ENCODE measurements at places on chromosomes 7 and 10.
A peak's percentile ranks its signal among the peaks of the same experiment; 100 is the strongest.

DNA sequence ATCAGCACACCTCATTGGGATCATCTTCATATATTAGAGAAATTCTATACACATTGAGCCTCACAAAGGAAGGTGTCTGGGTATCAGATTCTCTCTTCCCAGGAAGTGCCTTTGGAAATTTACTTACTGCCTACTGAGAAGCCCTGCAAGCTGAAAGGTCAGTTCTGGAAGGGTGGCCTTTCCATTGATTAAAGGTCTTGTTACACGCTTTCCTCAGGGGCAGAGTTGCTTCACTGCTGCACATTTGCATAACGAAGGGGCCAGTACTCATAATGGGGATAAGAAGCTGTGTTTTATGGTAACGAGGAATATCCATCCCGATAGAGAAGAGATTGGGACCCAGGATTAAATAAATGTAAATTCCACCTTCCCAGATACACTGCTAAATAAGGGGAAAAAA, 19.4 kb upstream of the IL15RA start:
- no peak for DNase-seq

- no peak for DNase-seq
Measured at GRCh38 chr7:71480791-71481190, 348.8 kb downstream of the GALNT17 start.

- DNase-seq, result peak; percentile 33
Measured at GRCh38 chr7:25216837-25217236, 11.4 kb downstream of the NPVF start.

DNA sequence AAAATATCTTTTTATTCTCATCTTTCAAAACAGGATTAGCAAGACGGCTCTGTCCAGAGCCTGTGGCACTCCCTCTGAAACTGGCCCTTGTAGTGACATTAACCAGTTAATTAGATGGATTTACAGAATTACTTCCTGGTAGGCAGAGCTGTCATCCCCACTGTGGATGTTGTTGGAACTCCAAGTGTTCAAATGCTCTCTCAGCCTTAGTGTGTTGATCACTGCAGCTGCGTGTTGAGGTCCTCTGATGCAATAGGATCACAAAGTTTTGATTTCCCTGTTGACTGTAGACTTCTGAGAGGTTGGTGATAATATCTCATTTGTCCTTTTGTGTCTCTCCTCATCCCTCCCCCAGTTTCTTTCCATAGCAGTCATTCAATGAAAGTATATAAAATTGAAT, 117.3 kb upstream of the CDK6 start:
- DNase-seq, result no peak

DNA sequence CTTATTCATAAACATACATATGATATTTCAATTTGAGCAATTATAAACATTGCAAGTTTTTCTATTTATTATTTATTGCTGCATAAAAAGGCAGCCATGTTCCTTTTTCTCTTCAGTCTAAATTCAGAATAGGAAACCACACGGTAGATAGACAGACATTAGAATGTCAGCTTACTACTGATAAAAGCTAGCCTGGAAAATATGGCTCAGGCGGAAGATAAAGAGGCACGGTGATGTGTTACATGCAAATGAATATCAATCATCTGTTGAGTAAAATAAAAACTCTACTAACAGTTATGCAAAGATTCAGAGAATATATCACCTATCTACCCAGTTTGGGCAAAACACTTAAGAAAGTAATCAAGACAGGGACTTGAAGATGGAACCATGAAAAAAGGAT, 73.5 kb upstream of the PDSS1 start:
- no peak for DNase-seq

DNA sequence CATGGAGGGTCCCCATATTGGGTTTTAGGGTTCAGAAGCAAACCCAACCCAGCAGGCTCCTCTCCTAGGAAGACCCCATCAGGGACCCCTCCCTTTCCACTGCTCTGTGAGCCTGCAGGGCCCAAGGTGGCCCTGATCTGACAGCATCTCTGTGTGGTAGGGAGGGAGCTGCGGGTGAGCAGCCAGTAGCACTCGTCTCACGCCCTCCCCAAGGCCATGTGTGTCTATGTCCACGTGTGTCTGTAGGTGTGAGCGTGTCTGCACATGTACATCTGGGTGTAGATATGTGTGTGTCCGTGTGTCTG, 103.5 kb upstream of the FAM20C start:
- DNase-seq, result no peak

- no peak for DNase-seq
Measured at GRCh38 chr7:74093671-74094223, 10.1 kb downstream of the LIMK1 start.

DNA sequence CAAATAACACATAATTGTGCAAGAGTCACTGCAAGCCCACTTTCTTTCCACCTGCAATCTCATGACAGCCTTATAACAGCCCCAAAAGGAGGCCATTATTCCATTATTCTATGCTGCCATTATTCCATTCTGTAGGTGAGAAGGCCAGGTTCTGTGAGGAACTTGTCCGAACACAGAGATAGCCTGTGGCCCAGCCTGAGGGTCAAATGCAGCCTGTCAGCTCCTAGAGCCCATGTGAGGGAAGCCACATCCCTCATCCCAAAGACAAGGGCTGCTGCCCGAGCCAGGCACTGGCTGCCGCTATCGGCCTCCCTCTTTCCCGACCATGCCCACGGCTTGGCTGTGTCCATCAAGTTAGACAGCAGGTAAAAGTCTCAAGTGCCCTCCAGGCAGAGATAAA, 24.1 kb upstream of the C10orf71 start:
- DNase-seq, result no peak

DNA sequence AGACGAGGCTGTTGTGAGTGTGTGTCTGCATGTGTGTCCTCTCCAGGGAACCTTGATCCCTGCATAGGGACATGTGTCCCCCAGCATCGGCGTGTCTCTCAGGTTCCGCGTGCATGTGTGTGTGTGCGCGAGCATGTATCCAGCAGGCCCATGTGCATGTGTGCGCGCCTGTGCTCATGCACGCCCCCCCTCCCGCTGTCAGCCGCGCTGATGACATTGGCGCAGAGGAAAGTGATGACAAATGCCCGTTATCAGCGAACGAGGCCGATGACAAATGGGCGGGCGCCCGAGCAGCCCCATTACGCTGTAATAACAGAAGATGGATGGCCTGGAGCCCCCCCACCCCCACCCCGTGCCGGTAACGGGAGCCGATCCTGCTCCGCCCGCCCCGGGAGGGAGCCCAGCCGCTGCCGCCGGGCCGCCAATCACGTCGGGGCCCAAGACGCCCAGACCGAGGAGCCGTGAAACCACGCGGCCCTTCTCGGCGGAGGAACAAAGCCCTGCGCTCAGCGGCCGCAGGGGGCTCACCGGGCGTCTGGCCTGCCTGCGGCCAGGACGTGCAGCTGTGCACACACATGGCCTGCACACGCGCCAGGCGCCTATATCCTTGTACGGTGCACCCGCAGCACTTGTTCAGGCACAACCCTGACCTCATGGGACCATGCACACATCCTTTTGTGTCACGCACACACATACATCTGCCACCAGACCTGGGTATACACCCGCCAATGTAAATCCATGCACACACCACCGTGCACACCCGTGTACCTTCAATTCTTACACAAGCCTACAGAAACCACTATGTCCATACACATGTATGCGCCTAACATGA, 21.5 kb downstream of the POLL start:
- no peak for DNase-seq

DNA sequence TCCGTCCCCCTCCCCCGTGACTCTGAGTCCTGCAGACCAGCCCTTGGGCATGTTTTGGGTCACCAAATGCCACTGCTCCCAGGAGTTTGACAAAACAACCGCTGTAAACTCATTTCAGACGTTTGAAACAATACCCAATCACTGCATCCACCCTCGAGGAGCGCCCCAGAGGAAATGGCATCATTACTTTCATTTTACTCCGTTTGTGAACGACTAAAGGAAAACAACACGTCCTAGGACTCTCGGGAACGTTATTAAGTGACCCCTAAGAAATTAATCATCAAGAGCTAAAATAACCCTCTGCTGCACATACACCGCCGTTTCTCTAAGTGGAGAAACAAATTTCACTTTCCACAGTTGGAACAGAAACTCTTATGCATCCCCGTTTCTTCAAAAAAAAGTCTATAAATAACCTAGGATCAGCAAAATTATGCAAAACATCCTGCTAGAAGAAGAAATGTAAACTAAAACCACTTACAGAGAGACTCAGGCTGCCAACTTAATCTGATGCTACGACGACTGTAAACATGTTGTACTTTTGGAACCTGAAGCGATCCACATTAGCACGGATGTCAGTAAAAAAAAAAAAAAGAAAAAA, 109.9 kb upstream of the EFCAB10 start:
- DNase-seq, result no peak

GRCh38 chr10:43235070-43235900, 31.6 kb downstream of the RASGEF1A start:
- DNase-seq, result no peak

- DNase-seq, result no peak
Measured at GRCh38 chr7:83640731-83641537, 8.0 kb downstream of the SEMA3E start.

DNA sequence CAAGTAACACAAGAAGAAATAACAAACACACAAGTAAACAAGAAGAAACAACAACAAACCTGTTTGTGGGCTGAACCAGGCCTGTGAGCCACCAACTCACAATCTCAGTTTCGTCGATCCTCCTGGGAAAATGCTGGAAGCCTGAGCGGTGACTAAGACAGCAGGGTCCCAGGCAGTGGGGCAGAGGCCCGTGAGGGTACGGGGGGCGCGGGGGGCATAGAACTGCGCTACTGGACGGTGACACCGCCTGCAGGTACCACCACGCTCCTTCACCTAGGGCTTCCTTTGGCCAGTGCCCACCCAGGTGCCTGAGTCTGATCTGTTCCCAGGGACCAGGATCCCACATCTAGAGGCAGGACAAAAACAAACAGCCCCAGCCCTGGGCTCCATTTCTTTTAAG, 3.4 kb upstream of the CALN1 start:
- no peak for DNase-seq

DNA sequence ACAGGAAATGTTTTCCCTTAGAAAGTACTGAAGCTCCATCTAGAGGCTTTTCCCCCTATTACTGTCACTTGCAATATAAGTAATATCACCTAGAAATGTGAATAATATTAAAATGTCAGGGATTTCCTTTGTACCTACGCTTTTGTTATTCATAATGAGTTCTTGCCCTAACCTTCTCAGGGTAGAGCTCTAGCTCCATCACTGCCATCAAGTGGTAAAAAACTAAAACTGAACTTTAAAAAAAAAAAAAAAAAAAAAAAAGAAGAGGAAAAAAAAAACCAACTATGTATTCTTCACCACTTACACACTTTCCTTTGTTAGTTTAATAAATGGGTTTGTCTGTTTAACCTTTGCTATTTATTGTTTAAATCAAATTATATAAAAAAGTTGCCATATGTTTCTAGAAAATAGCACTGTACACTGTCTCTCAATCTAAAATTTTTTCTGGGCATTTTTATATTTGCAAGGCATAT, 49.9 kb downstream of the DNAJC1 start:
- DNase-seq, result peak; percentile 45

- DNase-seq, result no peak
Measured at GRCh38 chr10:117007080-117007479, 2.1 kb upstream of the SHTN1 start.

GRCh38 chr7:143172354-143172753, 10.9 kb upstream of the TAS2R39 start:
- no peak for DNase-seq

- no peak for DNase-seq
Measured at GRCh38 chr10:94315024-94315451, 47.7 kb downstream of the NOC3L start.

GRCh38 chr10:48289501-48290238, 15.2 kb upstream of the FRMPD2 start:
- DNase-seq, result no peak

DNA sequence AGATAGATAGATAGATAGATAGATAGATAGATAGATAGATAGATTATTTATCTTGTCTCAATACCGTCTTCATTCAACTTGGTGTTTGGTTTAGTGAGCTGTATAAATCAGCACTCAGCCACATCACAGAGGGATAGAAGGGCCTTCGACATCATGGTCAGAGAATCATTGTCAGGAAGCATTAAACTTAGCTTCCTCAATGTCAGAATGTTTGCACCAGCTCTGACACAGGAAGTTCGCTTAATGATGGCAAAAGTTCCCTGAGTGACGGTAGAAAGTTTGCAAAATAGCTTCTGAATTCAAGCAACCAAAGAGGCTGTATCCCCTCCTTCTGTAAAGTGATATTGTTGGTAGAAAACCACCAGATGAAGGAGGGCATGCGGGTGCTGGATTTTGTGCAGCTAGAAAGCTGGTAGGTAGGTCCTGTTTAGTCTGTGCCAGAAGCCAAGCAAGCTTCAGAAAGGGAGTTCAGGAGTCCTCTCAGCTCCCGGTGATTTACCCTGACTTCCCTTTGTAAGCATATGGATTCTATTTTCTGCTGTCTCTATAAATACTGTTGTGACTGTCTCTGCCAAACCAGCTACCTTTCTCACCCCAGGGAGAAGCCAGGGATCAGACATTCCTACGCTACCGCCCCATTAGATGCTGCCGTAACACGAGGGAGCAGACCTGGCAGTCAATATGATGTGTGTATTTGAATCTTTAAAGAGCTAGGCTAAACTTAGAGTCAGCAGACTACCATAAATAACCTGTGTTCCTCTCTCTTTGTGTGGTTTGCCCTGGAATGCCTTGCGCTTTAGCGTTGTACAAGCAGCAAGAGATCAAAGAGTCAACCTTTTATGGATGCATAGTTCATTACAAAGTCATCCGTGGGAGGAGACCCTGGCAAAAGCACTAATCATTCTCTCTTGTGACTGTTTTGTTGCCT, 200.5 kb upstream of the KIAA1217 start:
- no peak for DNase-seq

DNA sequence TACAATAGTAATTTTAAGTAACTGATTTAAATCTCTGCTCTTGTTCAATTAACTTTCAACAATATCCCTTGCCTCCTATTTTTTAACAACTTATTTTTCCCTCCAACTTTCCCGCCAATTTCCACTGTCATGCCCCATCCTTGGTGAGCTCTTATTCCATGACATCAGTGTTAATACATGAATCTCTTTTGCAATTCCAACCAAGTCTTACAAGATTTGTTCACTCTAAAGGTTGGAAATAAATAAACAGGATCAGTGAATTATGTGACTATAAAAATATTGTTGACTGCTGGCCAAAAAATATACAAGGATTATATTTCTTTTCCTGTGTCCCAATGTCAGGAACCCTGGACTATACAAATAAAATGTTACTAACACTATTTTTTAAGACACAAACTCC, 21.0 kb upstream of the AGMO start:
- DNase-seq, result no peak

DNA sequence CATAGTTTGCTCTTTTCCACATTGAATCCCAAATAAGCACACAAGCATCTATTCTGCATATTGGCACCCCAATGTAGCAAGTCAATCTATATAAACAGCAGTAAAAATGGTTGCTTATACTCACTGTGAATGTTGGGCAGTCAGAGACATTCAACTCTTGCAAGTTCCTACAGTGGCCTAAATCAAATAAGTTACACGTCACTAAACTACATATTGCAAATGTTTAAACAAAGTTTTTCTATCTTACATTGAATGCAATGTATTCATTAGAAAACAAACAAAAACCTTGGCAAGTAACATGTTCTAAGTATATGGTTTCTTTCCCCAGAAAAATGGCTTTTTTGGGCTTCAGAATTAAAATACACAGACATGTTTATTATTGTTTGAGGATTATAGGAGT, 19.0 kb downstream of the LRRC17 start:
- DNase-seq, result no peak

All from NCI-H446 treated with DMSO at 0.1 percent for 48 hours (cell line).